DMS153 (cell line): ENCODE measurements at places on chromosomes 12 and 14.

- DNase-seq = no peak
Measured at GRCh38 chr14:77859934-77860570, 60.1 kb downstream of the ADCK1 start.

- DNase-seq = no peak
Measured at GRCh38 chr12:105384220-105384619, 53.7 kb downstream of the C12orf75 start.

DNA sequence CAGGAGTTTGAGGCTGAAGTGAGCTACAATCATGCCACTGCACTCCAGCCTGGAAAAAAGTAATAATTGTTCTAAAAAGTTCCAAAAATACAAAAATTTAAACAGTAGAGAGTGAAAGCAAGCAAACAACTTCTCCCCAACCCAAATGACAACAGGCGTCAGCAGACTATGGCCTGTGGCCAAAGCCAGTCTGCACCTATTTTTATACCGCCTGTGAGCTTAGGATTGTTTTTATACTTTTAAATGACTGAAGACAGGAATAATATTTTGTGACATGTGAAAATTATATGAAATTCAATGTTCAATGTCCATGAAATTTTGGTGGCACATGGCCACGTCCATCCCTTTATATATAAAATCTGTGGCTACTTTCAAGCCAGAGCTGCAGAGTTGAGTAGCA lies 48.2 kb upstream of the TMCC3 start:
- DNase-seq = no peak

GRCh38 chr12:56590237-56590830 lies 39.8 kb downstream of the BAZ2A start:
- no peak for DNase-seq

DNA sequence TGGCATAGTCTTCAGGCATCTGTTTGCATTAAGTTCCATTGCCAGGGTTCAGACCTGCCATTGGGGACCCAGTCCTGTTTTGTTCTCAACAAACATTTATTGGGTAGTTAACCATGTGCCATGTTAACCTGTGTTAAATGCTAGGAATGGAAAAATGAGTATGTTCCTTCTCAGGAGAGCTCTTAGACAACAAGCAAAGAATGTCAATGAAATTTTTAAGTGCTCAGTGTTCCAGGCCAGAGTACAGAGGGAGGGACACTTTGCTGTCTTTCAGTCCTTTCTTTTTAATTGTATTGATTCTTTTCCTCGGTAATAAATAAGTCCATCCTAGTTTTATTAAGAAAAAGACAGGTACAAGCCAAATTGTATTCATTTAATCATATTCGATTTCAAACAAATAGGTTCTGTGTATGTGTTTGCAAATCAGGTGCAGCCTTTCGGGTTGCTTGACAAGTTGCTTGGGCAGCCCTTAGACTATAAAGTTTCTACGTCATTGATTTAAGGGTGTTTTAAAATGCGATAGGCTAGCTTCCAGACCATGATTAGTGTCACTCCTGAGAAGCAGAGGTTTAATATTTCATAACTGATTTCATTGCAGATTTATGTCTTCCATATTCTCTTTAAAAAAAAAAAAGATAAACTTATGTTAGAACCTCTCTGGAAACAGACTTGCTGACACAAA lies 123.1 kb downstream of the DERA start:
- no peak for DNase-seq

DNA sequence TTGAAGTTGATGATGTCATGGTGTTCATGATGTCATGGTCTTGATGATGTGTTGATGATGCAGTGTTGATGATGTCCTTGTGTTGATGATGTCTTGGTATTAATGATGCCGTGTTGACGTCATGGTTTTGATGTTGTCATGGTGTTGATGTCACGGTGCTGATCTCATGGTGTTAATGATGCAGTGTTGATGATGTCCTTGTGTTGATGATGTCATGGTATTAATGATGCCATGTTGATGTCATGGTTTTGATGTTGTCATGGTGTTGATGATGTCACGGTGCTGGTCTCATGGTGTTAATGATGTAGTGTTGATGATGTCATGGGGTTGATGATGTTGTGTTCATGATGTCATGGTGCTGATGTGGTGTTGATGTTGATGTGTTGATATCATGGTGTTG lies 48.0 kb upstream of the RIMBP2 start:
- DNase-seq = no peak

DNA sequence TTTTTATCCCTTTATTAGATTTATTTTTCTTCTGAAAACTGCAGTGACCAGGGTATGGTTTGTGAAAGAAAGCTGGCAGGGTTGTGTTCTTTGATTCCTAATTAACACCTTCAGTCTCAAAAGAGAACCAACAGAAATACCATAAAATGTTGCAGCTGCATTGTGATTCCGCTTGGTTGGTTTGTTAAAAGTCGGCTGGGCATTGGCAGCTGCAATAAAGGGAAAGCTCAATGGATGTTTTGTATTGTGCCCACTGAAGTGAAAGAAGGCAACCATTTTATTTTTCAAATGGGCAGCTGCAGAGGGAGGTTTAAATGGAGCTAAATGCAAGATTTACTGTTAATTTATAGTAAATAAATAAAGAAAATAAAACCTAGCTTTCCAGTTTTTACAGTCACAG lies 16.7 kb downstream of the LGR5 start:
- peak; percentile 65 for DNase-seq

DNA sequence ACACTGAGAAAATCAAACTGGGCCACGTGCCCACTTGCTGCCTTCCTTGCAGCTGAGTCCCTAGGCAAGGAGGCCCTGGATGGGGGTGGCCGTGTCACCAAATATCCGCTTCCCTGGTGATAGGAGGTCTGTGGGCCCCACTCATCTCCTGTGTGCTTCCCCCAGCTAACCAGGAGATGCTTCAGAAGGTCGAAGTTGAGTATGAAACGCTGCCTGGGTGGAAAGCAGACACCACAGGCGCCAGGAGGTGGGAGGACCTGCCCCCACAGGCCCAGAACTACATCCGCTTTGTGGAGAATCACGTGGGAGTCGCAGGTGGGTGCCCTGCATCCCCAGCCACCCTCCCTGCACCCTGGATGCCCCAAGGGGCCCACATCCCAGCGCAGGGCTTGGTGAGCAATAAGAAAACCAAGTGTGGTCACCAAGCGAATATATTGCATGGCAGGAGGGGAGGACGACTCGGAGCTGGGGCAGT lies 6.8 kb upstream of the SIVA1 start:
- no peak for DNase-seq

- no peak for DNase-seq
Measured at GRCh38 chr14:91897106-91897701, 29.9 kb upstream of the TC2N start.
